ENCODE measurements at places on chromosomes 11 and 22. TPM values are rescaled to one million over a fixed set of nuclear protein-coding genes. Genes with fewer than 3 reads are reported as not detected.

The CHST1 gene
- polyA plus RNA-seq = not detected

The SCUBE1 gene
- polyA plus RNA-seq = not detected

The TSGA10IP gene
- polyA plus RNA-seq = not detected

The HBB gene
- polyA plus RNA-seq = 1,164 TPM

The FGF19 gene
- polyA plus RNA-seq = not detected

The FADD gene
- polyA plus RNA-seq = 11.0 TPM

The LTO1 gene
- 21.2 TPM for polyA plus RNA-seq

The FOSL1 gene
- polyA plus RNA-seq = not detected

The SMIM35 gene
- 1.2 TPM for polyA plus RNA-seq

Data from naive B cell (primary cell).